ENCODE measurements at places on chromosomes 5 and 9.

DNA sequence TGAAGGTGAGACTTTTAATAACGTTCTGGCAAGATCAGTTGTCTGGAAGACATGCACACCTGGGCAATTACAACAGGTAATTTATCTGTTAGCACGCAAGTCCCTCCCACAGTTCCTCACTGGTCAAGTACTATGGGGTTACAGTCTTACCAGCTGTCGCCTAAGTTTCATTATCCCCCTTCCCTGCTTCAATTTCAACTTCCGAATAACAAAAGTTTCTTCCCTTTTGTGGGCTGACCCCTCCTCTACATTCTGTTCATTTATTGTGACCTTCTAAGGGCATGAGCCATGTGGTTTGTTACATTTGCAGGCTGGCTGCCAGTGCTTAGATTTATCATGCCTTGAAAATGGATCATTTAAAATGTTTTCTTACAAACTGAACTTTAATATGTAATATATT lies 16.5 kb downstream of the GAPT start:
- DNase-seq, result no peak

- no peak for DNase-seq
Observed at GRCh38 chr5:58248221-58248620, 211.7 kb downstream of the PLK2 start.

GRCh38 chr5:147949711-147950573 lies 43.6 kb upstream of the C5orf46 start:
- no peak for DNase-seq

GRCh38 chr9:8536845-8537244 lies 737.3 kb upstream of the DMAC1 start:
- DNase-seq, result no peak

DNA sequence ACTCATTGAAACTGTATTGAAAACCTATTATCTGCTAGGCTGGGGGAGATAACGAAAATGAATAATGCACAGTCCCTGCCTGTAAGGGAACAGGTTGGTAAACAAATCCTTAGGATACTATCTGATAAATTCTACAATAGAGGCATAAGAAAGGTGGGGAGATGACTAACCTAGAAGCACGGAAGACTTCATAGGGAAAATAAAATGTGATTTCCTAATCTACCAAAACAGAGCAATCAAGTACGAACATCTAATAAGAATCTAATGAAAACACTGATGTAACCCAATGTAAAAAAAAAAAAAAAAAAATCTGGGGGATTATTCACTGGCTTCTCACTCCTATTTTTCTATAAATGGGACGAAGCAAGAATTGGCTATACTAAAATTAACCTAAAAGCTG lies 124.4 kb downstream of the SLF1 start:
- no peak for DNase-seq

- no peak for DNase-seq
Observed at GRCh38 chr5:31023105-31023504, 170.4 kb upstream of the CDH6 start.

GRCh38 chr9:6545017-6545691 lies 100.4 kb downstream of the GLDC start:
- DNase-seq, result no peak

DNA sequence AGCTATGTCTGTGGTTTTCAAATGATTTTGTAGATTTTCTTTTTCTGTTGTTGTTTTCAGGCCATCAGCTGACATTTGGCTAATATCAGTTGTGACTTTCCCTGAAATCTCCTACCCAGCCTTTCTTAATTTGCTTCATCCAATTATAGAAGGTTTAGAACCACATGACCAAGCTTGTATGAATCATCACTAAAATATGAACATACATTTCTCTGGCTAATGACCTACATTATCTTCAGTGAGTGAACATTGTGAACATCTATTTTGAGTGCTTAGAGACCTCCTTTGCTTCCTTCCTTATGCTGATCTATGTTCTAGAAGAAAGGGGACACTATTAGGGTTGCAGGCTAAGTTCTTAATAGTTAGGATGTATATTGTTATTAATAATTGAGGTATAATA lies 532.5 kb downstream of the RAB3C start:
- DNase-seq, result no peak

GRCh38 chr9:93183131-93183662 lies 742 bp upstream of the WNK2 start:
- no peak for DNase-seq

Data from T-helper 1 cell (primary cell).